NK-92 treated with Interleukin-12 subunit alpha and Interleukin-12 subunit beta, amount 100 ng/mL, for 24 hours (cell line): ENCODE measurements at places on chromosomes 5 and 9.

GRCh38 chr5:88183255-88183654, 85.4 kb downstream of the TMEM161B start:
- no peak for DNase-seq

DNA sequence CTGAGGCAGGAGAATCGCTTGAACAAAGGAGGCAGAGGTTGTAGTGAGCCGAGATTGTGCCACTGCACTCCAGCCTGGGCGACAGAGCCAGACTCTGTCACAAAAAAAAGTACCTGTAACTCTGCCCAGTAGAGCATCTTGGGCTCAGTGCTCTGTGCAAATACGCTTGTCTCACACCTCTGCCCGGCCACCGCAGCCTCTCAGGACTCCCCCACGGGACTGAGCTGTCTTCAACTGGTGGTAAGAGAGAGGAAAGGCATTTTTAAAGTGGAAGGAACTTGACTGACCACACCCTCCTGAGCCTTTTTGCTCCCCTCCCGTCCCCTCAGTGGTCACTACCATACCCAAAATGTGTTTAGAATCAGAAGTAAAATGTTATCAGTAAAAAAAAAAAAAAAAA, 174.3 kb upstream of the PIK3R1 start:
- no peak for DNase-seq

DNA sequence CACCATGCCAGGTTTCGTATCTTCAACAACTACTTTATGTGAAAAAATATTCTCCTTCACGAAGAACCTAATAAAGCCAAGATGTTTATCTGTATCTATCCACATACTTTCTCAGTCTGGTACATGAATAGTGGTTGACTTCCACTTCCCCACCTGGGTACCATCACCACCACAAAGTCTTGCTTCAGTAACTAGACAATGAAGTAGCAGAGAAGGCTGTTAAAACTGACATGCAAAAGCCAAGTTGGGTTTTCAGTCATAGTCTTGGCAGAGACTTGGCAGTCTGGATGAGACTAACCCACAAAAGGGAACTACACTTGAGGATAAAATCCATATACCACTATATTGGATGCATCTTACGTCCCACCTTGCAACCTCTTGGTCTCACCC, 5.0 kb downstream of the P4HA2 start:
- no peak for DNase-seq

DNA sequence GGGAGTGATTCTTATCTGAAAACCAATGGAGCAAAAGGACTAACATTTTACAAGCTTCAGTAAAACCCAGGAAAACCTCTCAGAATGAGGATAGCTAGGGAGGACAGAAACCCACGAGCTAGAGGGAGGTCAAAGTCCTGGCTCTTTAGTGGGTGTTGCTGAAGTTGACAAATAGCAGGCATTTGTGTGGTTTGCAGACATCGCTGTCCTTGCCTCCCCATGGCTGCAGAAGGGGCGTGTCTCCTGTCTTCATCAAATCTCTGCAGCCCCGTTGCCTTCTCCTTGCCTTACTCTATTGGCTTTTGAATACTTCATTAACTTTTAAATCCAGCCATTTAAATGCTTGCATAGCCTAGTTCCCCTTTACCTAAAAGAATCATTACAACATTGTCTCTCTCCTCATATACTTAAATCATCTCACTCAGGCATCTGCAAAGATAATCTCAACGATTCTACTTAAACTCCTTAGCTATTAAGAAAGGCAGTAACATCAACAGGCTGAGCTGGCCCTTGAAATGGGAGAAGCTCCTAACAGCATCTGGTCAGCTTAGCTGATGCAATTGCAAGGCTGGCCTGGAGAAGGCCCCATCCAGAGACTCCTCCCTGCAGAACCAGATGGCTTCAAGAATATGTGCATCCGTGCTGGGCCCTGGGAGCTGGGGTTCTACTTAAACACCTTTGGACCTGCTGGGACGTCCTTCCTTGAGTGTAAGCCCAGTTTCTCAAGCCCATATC, 152.8 kb upstream of the TAS2R1 start:
- no peak for DNase-seq

- no peak for DNase-seq
Observed at GRCh38 chr9:95756986-95757385, 118.5 kb upstream of the ERCC6L2 start.

GRCh38 chr5:30878746-30879145, 314.7 kb upstream of the CDH6 start:
- no peak for DNase-seq

DNA sequence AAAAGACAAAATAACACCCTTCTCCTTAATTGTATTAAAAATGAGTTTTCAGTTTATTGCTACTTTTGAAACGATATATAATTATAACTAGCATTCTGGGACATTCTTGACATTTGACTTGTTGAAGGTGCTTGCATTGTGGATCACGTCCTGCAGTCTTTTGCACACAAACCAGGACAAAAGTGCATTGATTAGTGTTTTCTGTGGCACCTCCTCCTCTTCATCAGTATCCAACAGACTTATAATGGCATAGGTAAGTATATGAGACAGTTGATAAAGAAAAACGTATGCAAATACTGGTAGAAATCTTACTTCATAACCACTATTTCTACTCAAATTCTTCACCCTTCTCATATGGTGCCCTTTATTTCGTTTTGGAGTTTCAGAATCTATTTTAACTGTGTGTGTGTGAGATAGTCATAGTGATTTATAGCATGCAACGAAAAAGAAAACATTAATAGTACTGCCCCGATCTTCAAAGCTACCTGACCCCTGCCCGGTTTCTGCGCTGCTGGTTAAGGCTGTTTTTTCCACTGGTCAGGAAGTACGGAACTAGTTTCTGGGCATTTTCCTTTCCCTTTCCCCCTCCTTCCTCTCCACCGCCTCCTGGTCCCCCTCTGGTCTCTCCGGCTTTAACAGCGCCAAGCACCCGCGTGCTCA, 639 bp upstream of the RASA1 start:
- DNase-seq = no peak

DNA sequence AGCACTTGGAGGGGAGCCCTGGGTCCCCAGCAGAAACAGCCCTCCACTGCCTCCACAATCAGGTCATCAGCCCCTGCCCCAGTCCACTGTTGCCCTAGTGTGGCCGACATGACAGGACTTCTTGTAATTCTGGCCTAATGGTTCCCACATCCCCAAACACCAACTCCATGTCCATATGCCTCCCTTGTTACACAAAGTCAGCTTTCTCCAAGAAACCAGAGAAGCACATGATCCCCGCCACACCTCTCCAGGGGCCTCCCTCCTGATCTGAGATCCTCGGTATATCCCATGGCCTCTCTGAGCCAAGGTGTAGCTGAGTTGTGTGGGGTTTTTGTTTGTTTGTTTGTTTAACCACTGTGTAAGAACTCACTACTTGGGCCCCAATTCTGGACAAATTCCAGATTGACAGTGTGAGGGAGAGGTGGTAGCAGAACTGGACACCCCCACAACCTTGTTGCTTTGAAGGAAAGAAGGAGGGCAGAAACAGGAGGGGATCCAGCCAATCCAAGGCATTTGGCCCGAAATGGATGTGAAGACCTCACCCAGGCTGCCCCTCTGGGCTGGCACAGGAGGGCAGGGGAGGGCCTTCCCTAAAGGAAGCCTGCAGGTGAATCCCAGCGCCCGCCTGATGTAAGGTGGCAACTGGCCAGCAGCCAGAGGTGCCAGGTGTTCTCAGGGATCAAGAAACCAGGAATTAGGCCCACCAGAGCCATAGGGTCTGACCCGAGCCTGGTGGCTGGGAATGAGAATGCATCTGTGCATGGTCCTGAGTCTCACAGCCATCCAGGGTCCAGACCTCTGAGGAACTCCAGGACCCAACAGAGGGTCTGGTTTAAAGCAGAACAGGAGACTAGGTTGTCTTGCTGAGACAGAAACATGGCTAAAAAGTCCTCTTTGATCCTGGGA, 13.4 kb downstream of the IRF1 start:
- DNase-seq = no peak

GRCh38 chr5:14962604-14963003, 91.0 kb upstream of the ANKH start:
- DNase-seq = no peak

DNA sequence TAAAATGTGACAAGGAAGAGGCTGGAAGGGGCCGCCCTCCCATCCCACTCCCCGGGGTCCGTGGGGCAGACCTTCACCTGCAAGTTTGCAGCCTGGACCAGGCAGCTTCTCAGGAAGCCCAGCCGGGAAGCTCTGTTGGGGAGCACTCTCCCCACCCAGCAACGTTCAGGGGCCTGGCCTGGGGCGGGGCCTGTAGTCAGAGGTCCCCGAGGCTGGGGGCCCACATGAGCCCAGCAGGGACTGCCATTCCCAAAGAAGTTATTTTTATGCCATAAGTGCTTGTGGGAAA, 32.7 kb upstream of the NOTCH1 start:
- no peak for DNase-seq

- DNase-seq = no peak
Observed at GRCh38 chr5:132454361-132454760, 36.2 kb downstream of the IRF1 start.

DNA sequence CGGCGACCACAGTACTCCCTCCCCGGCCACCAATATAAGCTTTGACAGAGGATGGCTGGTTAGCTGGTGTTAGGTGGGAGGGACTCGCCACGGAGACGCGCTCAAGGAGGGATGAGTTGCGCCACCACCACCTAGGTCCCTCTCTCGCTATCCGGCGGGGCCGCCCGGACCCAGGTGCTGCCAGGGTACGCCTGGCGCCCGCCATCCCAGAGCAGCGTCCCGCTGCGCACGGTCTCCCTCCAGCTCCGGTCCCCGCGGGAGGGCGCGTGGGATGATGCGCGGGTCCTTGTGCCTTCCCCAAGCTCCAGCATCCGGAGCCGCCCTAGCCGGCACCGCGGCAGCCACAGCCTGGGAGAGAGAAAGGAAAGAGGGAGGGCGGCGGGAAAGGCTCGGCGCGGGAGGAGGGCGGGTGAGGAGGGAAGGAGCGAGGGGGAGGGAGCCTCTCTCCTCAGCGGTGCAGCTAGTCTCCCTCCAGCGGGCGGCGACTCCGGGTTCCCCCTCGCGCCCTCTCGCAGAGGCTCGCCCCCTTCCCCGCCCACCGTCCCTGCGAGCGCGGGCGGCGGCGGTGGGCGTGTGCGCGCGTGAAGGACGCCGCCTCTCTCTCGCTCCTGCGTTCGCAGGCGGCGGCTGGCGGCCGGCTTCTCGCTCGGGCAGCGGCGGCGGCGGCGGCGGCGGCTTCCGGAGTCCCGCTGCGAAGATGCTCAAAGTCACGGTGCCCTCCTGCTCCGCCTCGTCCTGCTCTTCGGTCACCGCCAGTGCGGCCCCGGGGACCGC, at the start of gene CAMK4:
CAMK4 (plus strand) TSS at position 598 of the 774 bp plus-strand sequence; CDS start at position 698, 100 bp downstream.
- DNase-seq = no peak

- DNase-seq = no peak
Observed at GRCh38 chr5:103407402-103407801, 148.8 kb downstream of the MACIR start.

- no peak for DNase-seq
Observed at GRCh38 chr9:120942186-120943001, 15.8 kb upstream of the TRAF1 start.

DNA sequence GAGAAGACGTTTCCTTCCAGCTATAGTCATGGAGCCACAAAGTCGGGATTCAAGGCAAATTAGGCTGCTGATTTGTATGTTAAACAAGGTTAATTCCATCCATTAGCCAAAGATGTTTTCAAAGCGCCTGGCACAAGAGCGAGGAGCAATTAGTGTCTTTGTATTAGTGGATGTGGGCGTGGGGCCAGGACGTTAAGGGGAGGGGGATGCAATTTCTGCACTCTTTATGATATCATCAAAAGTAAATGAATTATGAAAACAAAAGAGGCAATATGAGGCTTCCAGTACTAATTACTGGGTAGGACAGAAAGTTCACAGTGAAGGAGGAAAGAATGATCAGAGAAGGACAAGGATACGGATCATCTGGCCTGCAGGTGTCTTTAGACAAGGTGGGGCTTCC, 230.9 kb upstream of the MSX2 start:
- DNase-seq = no peak

- DNase-seq = peak; percentile 74
Observed at GRCh38 chr9:134301387-134302129, 24.7 kb upstream of the RXRA start.

DNA sequence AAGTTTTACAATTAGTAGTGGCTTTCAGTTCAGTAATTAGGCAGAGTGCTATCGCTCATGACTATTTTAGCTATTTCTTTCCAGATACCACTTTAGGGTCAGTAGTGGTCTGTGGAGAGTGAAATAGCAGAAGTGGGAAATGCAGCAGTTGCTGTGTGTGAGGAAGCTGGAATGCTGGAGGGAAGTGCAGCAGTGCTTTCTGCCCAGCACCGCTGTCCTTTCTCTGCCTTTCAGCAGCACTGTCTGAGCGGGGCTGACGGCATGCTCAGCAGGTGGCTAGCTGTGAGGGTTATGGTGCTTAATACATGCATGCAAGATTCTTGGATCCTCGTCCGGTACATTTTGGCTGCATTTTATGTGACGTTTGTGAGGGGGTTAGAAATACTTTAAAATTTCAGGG, 213.9 kb downstream of the PBX3 start:
- DNase-seq = no peak

- DNase-seq = no peak
Observed at GRCh38 chr5:32690153-32690552, 21.0 kb upstream of the NPR3 start.

GRCh38 chr5:171569065-171569712, 149.7 kb downstream of the FGF18 start:
- no peak for DNase-seq

- DNase-seq = no peak
Observed at GRCh38 chr9:71383308-71383940, 262.0 kb upstream of the TRPM3 start.

GRCh38 chr5:14673443-14673842, 8.9 kb downstream of the OTULIN start:
- DNase-seq = no peak

DNA sequence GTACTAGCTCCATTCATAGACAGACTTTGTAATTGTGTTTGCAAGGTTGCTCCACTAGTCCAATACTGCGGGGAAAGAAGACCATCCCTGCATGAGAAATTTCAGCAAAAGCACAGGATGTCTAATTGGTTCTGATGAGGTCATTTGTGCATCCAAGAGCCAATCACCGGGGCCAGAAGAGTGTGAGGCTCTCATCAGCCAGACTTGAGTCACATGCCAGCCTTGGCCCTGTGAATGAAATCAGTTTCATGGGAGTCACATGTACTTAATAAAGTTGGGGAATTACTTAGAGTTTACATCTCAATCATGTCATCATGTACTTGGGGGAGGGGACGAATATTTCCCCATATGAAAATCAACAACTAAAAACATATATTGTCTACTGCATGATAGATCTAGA, 1236.0 kb downstream of the MAT2B start:
- DNase-seq = peak; percentile 29

DNA sequence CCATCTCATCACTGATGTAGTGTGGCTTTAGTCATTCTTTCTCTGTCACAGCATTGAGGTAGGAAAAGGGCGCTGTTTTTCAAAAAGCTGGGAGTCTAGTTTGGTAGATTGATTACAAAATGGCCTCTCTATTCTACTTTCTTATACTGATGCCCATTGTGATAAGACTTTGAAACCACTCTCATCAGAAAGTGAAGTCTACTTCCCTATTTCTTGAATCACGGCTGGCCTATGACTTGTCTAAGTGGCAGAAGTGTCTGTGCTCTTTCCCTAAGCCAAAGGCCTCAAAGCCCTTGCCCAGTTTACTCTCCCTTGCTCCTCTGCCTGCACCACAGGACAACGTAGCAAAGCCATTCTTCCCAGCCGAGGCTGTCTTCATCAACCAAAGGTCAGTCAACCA, 83.0 kb upstream of the IL33 start:
- DNase-seq = no peak
